Stimulated activated CD8-positive, alpha-beta memory T cell treated with anti-CD3 and anti-CD28 coated beads, Interleukin-7, amount 100 ng/mL, for 1 hour (primary cell): ENCODE measurements at places on chromosomes 7 and 10.
A peak's percentile ranks its signal among the peaks of the same experiment; 100 is the strongest.

GRCh38 chr7:139915864-139916716, 87.0 kb downstream of the TBXAS1 start:
- DNase-seq, result peak; percentile 16

DNA sequence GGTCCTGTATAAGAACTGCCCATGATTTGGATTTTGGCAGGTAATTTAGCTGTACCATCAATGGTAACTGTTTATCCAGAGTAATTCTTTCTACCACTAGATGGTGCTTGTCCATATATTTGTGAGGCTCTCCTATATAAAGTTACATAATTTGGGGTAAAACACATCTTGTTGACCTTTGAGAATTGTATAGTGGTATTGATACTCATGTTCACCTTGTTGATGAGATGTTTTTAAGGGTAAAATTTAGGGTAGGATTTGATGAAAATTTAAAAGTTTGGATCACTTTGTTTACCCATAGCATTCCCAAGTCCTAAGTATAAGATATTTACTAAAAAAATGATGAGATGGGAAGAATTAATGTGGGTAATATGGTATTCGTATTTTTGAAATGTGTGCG, 31.6 kb downstream of the ST7 start:
- no peak for DNase-seq

GRCh38 chr10:45468079-45468478, 94.1 kb downstream of the ALOX5 start:
- DNase-seq, result no peak

DNA sequence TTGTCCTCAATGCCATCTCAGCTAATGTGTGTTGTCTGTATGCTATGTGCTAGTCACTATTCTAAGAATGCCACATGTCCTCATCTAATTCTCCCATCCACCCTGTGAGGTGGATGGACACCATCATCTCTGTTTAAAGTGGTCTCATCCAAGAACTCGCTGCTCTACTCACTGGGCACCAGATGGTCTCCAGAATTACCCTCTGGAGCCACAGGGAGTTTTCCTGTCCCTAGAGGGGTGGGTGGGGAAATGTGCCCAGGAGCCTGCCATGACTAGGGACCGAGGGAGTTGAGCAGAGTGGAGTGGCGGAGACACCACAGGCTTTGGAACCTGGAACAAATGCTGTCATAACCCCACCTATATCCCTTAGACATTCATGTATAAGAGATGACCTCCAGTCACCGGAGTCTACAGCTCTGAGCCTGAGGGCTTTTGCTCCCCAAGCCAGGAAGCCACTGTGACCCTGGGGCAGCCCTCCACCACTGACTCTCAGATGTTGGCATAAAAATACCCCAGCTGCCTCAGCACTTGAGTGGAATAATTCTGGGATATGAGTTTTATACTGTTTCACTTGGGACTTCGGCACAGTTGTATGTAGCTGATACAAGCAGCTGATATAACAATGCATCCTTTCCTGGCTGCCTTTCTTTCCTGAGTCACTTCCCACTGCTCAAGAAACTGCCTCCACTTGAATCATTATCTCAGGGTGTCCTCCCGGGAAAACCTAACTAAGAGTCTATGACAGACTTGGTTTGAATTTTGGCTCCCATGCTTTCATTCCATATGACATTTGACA, 61.5 kb upstream of the RAPGEF5 start:
- no peak for DNase-seq

- no peak for DNase-seq
Observed at GRCh38 chr10:79007018-79007417, 61.7 kb upstream of the ZMIZ1 start.

GRCh38 chr10:43372765-43373361, 1.4 kb downstream of the FXYD4 start:
- no peak for DNase-seq

DNA sequence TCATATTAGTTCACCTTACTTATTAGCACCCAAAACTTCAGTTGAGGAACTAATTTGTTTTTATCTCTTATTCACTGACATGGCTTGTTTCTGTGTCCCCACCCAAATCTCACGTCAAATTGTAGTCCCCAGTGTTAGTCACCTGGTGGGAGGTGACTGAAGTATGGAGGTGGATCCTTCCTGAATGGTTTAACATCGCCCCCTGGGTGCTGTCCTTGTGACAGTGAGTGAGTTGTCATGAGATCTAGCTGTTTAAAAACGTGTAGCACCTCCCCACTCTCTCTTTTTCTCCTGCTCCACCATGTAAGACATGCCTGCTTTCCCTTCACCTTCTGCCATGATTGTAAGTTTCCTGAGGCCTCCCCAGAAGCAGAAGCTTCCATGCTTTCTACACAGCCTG, 75.0 kb upstream of the HECTD2 start:
- no peak for DNase-seq

DNA sequence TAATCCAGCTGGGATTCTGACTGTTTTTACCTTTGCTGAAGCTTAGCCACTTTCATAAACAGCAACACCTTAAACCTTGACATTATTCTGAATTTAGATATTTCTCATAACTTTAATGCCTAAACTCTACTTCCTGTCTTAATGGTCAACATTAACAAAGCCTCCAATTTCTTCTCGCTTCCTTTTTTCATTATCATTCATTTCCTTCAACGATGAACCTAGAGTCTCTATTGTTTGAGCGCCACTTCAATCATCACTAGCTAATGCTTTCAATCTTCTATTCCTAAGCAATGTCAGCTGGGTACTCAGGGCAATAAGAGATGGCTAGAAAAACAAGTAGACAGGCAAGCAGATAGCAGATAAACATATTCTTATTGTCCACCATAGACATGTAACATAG, 96.6 kb upstream of the TMEM196 start:
- DNase-seq, result no peak

GRCh38 chr10:74072503-74072902, 74.6 kb downstream of the VCL start:
- no peak for DNase-seq

DNA sequence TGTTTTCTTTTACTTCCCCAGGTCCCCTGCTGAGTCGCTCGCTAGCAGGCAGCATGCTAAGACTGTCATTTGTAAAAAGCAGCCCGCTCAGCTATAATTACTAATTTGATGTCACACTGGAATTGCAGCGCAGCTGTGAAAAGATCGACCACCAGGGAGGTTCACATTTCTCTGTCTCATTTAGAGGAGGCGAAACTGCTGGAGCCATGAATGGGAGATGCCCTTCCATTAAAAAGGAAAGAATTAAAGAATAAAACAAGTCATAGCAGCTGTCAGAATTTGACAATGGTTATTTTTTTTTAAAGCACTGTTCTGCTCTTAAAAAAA, 153.5 kb downstream of the PIP4K2A start:
- no peak for DNase-seq

DNA sequence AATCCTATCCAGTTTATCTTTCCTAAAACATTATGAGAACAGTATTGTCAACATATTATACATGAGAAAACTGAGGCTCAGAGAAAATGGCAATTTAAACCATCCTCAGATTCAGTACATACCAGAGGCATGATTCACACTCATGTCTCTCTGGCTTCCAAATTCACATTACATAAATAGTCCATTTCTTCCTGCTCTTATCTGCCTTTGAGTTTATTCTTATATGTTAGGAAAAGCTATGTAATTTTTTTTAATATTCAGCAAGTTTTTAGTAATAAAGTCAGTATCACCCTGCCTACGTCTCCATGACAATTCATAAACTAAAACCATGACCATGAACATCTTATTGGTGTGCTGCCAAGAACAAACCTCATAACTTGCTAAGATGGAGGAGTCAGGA, 1260.2 kb upstream of the SORCS1 start:
- DNase-seq, result no peak

DNA sequence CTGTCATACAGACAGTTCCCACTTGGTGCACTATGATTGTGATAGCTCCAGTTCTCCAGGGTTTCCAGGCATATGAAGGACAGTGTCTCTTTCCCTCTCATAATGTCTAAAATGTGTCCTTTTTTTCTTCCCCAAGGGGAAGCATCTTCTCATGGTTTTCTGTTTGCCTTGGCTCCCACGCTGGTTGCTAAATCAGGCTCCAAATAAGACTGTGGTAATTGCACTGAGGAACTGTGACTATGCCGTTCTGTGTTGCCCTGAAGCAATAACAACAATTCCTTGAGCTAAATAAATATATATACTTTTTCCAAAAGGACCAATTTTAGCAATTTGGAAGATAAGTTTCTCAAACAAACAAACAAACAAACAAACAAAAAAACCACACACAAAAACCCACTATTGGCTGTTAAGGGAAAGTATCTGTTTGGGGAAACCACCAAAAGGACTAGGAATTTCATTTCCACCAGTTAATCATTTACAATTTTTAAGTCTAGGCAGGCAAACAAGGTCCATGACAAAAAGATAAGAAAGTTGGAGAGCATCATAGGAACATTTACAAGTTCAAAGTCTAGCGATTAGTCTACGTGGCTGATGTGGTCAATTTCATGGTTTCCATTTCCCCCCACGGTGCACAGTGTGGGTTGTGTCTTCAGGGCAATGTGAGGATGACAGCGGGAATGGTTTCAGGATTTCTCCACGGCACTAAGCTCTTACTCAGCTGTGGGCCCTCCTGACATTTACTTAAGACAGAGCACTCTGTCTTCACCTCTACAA, 62.4 kb downstream of the THNSL1 start:
- no peak for DNase-seq

- DNase-seq, result no peak
Observed at GRCh38 chr10:86335831-86336230, 30.8 kb downstream of the GRID1 start.

DNA sequence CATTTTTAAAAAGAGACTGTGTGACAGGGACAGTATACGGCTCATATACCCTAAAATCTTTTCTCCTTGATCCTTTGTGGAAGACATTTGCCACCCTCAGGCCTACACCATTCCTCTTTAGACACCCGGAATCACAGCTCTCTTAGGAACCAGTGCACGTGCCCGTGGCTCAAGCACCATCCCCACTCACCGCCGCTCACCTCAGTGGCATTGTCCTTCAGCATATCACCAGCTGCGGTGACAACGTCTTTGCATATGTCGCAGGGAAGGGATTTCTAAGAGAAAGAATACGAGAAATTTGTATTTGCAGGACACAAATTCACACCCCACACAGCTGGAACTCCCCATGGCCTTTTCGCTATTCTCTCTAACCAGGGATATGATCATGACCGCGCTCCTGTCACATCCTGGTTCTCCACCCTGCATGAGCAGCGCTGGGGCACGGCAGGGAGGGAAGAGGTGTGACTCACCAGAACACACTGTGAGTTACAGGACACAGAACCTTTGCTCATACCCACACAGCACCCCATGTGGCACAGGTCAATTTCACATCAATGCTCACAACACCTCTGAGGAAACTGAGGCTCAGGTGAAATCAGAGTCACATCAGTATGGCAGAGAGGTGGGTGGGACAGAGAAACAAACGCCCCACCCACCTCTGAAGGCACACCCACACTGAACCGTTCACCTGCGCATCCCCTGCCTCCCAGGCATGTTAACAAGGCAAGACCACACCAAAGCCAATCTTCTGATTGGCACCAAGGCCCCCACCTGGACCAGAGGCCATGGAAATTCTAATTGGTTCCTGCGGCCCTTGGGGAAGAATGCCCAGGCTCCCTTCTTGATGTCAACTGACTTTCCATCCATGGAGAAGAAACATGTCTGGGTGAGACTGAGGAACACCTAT, 19.2 kb downstream of the PSAP start:
- no peak for DNase-seq

DNA sequence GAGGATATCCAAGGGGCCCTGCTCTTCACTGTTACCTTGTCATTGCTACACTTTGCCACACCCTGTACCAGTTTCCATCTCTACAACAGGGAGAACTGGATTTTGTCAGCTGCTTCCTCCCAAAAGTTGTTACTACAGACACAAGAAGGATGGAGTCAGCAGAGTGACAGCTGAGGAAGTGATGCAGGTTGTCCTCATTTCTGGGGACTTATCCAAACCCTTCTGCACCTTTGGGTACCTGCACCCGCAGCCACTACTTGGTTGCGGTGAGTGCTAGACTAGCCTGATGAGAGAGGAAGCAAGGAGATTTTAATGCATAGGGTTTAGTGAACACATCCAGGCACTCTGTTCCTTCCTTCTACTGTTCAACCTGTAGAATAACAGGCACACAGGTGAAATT, 281.0 kb downstream of the RPS24 start:
- DNase-seq, result no peak

DNA sequence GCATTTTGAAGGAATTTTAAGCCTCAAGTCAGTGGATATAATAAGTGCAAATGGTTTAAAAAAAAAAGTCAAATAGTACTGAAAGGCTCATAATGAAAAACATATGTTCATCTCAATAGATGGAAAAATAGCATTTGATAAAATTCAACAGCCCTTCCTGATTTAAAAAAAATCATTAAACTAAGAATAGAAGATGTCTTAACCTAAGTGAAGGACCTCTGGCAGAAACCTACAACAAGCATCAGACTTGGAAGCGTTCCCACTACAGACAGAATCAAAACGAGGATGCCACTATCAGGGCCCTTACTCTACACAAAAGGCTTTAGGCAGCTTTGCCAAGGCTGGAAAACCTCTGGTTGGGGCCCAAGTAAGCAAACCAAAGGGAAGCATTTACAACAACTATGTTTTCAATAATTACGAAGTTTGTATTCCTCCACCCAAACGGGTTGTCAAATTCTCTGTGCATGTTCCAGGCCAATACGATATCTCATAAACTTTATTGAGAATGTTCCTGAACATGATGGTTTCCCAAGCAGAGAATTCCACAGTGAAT, 45.1 kb downstream of the CYTH3 start:
- no peak for DNase-seq

GRCh38 chr10:101066146-101066895, 4.5 kb downstream of the KAZALD1 start:
- DNase-seq, result no peak

- DNase-seq, result no peak
Observed at GRCh38 chr10:115001506-115002381, 63.7 kb downstream of the TRUB1 start.

DNA sequence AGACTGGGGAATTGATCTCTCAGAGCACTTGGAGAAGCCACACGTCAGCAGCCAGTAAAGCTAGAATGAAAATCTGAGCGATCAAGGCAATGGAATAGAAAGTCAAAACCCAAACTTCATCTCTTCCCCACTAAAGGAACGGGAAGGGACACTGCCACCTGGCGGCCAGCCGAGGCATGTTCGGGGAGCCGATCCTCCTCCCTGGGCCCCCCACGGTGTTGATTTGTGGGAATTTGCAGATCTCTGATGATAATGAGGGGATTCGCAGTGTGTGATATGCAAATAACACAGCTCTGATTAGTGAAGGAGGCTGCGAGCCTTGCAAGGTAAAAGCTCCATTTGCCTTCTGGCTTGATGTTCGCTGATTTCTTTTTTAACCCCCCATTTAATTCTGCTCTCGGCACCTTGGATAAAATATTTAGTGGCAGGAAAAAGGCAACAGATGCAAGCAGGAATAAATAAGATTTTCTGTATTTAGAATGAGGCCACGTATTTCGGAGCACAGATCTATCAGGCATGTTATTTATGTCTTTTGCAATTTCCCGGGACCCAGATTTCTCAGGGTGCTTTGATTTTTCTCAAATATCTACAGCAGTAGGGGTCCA, 258.6 kb downstream of the PAXIP1 start:
- DNase-seq, result no peak

GRCh38 chr10:115028419-115028818, 64.7 kb upstream of the ATRNL1 start:
- no peak for DNase-seq
